ENCODE measurements at places on chromosomes 13 and 19. TPM values are rescaled to one million over a fixed set of nuclear protein-coding genes. Genes with fewer than 3 reads are reported as not detected.

Gene SETDB2
- total RNA-seq, result 7.9 TPM

Gene ZNF85
- total RNA-seq, result 9.8 TPM

Gene SPC24
- 31.9 TPM for total RNA-seq

Gene S1PR4
- 0.11 TPM for total RNA-seq

Gene ECSIT
- total RNA-seq, result 52.6 TPM

Gene VASP
- total RNA-seq, result 123 TPM

Gene STOML3
- not detected for total RNA-seq

Gene SYT3
- total RNA-seq, result not detected

Gene CCDC169
- total RNA-seq, result 0.39 TPM

Gene ZNF829
- 4.7 TPM for total RNA-seq

Gene PRRG2
- 11.2 TPM for total RNA-seq

Gene FXYD1
- total RNA-seq, result not detected

Gene KLK4
- total RNA-seq, result not detected

Gene DIS3
- total RNA-seq, result 22.4 TPM

Gene BRME1
- total RNA-seq, result 0.79 TPM

Gene R3HDM4
- total RNA-seq, result 49.0 TPM

Gene PRR36
- not detected for total RNA-seq

Gene ZNF773
- 18.8 TPM for total RNA-seq

Gene ZNF112
- total RNA-seq, result 4.3 TPM

Gene ZNF221
- total RNA-seq, result 7.9 TPM

Gene SULT2A1
- not detected for total RNA-seq

Gene C1QTNF9
- not detected for total RNA-seq

Gene CEACAM3
- not detected for total RNA-seq

Gene TTC9B
- total RNA-seq, result not detected

Gene OLFM2
- total RNA-seq, result not detected

Gene CYP2S1
- total RNA-seq, result 0.39 TPM

Gene RASL11A
- total RNA-seq, result 2.7 TPM

All from placental epithelial cell (primary cell).